ENCODE measurements at places on chromosomes 2 and 18.

DNA sequence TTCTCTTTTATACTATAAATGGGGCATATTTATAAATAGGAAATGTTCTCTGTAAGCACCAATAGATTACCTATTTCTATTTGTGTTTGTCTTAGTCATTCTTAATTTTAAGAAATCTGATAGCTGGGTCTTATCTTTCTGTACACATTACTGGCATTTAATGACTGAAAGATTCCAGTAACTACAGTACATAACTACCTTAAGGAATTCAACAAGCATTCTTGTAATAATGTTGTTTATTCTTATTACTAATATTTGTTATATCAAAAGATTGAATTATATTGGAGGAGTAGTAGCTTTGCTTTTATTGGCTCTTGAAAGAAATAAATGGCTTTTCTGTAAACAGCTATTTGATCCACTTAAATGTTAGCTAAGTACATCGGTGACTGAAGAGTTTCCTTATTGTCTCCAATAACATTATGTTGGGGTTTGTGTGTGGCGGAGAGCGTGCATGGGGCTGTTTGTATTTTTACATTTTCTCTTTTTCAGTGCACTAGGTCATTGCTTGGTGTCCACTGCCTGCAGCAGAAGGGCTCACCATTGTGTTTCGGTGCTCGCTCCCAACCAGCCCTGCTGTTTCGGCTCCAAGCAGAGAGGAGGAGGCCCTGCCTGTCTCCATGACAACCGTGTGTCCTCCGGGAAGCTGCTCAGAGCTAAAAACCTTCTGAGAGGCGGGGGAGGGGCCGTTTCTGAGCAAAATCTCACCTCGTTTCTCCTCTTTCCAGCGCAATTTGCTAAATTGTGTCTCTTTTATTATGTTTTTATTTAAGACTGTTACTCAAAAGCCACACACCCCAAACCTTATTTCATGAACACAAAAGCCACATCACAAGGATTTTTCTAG lies 112.5 kb upstream of the SLC38A11 start:
- no peak for DNase-seq

DNA sequence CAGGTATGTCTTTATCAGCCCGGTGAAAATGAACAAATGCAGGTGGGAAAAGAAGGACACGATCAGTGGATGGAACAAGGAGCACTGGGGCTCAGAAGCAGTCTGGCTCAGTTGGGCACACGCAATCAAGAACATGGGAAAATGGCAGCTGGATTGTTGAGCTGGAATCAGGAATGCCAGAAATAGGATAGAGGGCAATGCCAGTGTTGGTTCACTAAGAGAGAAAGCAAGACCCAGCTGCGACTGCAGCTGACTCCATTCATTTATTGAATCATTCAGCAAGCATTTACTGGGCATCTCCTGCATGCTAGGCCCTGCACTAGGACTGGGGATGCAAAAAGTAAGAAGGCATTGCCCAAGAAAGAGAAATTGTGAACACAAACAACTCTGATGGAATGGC lies 13.6 kb upstream of the TTR start:
- no peak for DNase-seq

DNA sequence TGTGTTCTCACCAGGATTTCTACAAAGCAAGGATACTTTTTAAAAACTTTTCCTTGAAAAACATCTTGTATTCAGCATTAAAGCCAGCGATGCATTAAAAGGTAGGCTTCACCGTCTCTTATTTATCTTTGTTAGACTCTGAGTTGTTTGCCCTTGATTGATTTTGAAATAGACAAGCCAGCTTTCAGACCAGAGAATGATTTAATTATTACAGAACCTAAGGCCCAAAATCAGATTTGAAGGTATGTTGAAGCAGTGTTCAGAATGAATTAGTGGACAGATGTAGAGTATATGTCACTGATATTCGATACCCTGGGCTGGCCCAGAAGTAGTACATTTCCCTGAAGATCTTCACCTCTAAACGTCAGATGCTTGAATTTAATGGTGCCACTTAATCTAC lies 136.4 kb downstream of the THSD7B start:
- DNase-seq: no peak

DNA sequence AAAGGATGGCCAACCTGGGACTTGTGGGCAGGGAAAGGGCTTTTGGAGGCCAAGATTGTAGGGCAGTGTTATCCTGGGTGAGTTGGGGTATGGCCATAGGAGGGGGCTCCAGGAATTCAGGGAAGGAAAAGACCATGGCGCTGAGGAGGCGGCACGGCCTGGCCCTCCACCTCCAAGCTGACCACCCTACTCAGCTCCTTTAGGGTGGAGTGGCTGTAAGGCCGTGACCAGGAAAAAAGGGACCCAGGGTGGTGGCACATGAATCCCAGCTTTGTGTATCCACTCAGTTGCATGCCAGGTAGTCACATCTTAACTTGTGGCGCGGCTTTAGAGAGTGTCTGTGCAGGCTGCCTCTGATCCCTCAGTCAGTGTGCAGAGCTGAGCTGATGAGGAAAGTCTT lies 168.1 kb downstream of the AGAP1 start:
- no peak for DNase-seq

DNA sequence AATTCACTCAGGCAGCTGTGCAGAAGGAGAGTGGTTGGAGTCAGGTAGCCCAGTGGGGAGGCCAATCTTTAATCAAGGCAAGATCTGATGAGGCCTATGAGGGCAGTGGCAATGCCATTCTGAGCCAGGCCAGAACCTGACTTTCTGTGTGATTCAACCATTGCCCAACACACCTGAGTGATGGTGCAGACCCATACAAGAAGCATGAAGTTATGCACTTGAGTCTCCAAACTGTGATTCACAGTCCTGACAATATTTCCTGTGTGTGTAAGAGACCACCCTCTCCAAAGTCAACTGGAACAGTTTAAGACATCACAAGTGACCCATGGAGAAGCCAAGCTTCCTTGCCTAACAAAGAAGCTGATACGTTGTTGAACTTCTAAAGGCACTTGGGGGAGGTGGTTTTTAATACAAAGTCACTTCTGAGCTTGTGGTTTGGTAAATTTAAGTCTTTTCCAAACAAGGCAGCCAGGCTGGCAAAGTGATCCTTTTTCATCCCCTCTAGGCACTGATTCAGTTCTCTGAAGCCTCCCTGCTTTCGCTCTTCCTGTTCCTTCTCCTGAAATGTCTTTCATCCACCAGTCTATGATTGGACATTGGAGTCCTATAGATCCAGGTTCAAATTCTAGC lies 49.0 kb downstream of the VSNL1 start:
- DNase-seq: no peak

- no peak for DNase-seq
Observed at GRCh38 chr2:70541481-70542020, 12.1 kb downstream of the TGFA start.

DNA sequence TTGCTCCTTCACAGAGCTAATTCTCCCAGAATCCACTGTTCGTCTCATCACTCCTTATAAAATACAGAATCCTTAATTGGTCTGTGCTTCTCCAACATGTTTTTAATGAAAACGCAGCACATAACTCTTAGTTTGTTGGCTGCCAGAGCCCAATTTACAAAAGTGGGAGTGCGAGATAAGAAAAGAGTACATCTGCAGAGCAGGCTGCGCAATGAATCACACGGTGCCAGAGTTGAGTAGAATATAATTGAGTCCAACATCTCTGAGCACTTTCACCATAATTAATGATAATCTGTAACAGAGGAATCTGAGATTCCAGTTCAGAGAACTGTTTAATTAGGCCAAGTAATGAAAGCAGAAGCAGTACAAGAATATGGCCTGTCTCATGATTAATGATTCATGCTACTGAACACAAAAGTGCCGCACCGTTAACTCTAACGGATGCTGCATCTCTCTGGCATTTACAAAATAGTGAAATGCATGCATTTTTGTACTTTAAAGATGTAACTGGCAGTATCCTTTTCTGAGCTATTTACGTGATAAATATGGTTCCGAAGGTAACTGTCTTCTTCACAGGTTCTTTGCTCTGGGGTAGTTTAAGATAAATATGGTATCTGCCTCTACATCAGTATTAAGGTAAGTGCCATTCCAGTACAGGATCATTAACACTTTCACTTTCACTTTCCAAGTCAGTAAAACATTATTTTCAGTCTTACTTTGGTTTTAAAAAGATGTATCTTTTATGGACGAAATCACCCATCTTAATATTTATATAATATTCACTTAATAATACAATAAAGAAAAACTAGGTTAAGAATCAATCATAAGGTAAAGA lies 785.6 kb downstream of the NR4A2 start:
- no peak for DNase-seq

DNA sequence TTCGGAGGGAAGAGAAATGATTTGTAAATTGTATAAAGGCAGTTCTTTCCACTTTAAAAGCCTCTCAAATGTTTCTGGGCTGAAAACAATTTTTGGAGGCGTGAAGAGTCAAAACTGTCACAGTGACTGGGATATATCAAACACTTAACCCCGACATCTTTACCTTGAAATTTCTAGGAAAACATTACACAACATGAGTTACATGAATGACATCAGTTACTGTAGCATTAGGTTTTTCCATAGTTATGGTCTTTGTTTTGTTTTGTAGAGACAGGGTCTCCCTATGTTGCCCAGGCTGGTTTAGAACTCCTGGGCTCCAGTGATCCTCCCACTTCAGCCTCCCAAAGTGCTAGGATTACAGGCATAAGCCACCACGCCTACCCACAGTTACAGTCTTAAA lies 25.7 kb downstream of the MSH6 start:
- no peak for DNase-seq

DNA sequence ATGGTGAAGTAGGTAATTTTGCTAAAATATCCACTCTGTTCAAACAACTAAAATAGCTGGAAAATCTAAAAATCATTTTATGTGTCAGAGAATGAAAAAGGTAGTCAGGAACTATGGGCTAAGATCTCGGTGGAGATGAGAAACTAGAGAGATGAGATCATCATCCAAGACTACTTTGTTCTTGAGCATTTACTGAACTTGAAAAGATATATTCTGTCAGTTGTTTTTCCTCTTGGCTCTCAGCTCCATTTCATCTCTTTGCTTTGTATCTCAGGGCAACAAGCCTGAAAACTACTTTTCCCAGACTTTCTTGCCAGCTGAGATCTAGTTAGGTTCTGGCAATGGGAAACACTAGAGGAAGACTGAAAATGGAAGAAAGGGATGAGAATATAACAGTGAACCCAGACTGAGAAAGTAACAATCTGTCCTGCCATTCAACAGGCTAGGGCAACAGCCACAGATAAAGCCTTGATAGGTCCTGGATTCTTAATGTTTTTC lies 346.2 kb upstream of the MEX3C start:
- no peak for DNase-seq

DNA sequence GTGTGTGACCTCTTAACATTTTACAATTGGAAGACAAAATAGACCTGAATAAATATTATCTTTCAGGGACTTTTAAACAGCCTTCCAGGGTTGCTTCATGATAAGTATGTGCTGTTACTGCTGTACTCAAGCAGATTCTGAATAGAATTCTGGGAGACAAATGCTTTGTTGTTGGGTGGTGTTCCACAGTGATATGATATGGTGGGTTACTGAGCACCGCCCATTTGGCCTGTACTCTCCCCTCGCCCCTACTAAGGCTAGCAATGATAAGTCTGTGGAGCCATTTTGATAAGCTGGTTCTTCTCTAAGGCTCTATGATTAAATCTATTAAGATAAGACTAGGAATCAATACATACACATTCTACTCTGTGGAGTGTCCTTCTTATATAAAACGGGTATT lies 89.8 kb upstream of the ITGA4 start:
- DNase-seq: no peak

DNA sequence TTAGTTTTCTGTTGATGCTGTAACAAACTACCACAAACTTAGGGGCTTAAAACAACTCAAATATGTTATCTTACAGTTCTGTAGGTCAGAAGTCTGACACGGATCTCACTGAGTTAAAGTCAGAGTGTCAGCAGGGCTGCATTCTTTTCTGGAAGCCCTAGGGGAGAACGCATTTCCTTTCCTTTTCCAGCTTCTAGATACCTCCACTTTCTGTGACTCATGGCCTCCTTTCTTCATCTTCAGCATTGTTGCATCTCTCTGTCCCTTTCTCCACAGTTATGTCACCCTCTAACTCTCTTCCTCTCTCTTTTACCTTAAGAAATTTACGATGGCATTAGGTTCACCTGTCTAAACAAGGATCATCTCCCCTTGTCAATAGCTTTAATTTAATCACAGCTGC lies 13.3 kb upstream of the PPP4R1 start:
- DNase-seq: no peak

DNA sequence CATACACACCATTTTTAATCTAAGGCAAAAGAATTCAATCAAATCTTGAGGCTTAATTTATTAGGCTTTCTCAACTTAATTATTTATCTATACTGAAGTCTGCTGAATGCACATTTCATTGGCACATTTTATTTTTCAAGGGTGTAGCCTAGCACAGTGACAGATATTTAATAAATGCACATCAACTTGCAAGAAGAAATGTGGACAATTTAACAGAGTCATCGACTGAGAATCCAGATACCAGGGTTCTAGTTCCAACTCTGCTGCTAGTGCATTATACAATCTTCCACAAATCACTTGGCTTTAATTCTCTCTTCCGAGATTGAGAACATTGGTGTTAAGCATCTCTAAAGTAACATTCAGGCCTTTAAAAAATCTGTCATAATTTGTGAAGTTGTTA lies 88.5 kb upstream of the RBBP8 start:
- no peak for DNase-seq

GRCh38 chr18:44602380-44602779 lies 78.3 kb upstream of the SETBP1 start:
- DNase-seq: no peak

- DNase-seq: no peak
Observed at GRCh38 chr2:12764849-12765605, 48.3 kb downstream of the TRIB2 start.

GRCh38 chr18:79888016-79888415 lies 63.4 kb downstream of the SLC66A2 start:
- no peak for DNase-seq

GRCh38 chr18:51137891-51138290 lies 59.6 kb downstream of the MEX3C start:
- no peak for DNase-seq

- DNase-seq: no peak
Observed at GRCh38 chr2:70904371-70905216, 31.1 kb upstream of the ATP6V1B1 start.

- DNase-seq: no peak
Observed at GRCh38 chr18:10300739-10301138, 153.7 kb upstream of the APCDD1 start.

DNA sequence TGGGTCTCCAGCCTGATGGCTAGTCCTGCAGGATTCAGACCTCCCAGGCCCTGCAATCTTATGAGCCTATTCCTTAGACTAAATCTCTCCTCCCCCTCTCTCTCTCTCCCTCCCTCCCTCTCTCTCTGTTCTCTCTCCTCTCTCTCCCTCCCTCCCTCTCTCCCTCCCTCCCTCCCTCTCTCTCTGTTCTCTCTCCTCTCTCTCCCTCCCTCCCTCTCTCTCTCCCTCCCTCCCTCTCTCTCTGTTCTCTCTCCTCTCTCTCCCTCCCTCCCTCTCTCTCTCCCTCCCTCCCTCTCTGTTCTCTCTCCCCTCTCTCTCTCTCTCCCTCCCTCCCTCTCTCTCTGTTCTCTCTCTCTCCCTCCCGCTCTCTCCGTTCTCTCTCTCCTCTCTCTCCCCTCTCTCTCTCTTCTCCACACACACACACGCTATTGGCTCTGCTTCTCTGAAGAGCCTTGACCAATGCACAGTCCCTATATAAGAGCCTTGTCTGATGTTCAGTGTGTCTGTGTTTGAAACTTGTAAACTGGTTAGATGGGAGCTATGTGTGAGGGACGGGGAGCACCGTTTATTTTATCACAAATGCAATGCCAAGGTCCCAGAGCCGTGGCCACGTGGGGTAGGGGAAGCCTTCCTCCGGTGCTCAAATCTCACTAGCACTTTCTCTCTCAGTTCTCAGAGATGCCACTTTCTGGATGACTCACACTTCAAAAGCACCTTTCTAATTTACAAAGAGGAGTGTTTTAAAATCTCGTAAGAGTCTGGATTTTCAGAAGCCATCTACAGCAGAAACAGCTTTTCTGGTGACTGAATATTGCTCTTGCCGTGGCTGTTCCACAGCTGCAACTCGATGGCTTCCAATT lies 9.4 kb upstream of the PRLH start:
- DNase-seq: no peak

All from stimulated activated CD8-positive, alpha-beta memory T cell treated with anti-CD3 and anti-CD28 coated beads, Interleukin-15, amount 100 ng/mL, for 4 hours (primary cell).